ENCODE measurements at places on chromosomes 16 and 17. TPM values are rescaled to one million over a fixed set of nuclear protein-coding genes. Genes with fewer than 3 reads are reported as not detected.

The CACNG4 gene
- total RNA-seq = not detected

The ITGA2B gene
- total RNA-seq = 0.52 TPM

The OR1E2 gene
- not detected for total RNA-seq

The PIK3R5 gene
- not detected for total RNA-seq

The SSTR5 gene
- total RNA-seq = not detected

The TLCD2 gene
- 2.5 TPM for total RNA-seq

The GAS2L2 gene
- 0.23 TPM for total RNA-seq

The GNAO1 gene
- not detected for total RNA-seq

The TBC1D3K gene
- total RNA-seq = not detected

Data from MCF 10A (cell line).